Inflammatory macrophage treated with lipopolysaccharide for 1 hour (primary cell): ENCODE measurements at places on chromosomes 12 and 14.

GRCh38 chr12:68641138-68641537 lies 30.4 kb downstream of the RAP1B start:
- no peak for DNase-seq

- DNase-seq, result no peak
Observed at GRCh38 chr14:95465936-95466335, 50.5 kb downstream of the SYNE3 start.

DNA sequence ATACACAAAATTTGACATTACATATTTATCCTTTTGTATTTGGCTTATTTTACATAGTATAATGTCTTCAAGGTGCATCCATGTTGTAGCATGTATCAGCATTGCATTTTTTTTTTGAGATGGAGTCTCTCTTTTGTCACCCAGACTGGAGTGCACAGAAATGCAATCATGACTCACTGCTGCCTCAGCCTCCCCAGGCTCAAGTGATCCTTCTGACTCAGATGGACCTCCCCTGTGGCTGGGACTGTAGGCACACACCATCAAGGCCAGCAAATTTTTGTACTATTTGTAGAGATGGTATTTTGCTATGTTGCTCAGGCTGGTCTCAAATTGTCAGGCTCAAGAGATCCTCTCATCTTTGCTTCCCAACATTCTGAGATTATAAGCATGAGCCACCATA lies 214.4 kb upstream of the ALG10B start:
- no peak for DNase-seq

- no peak for DNase-seq
Observed at GRCh38 chr12:46244997-46245396, 23.8 kb downstream of the SLC38A1 start.

- peak; percentile 72 for DNase-seq
Observed at GRCh38 chr12:9694241-9694640, 24.7 kb downstream of the CLEC2D start.

DNA sequence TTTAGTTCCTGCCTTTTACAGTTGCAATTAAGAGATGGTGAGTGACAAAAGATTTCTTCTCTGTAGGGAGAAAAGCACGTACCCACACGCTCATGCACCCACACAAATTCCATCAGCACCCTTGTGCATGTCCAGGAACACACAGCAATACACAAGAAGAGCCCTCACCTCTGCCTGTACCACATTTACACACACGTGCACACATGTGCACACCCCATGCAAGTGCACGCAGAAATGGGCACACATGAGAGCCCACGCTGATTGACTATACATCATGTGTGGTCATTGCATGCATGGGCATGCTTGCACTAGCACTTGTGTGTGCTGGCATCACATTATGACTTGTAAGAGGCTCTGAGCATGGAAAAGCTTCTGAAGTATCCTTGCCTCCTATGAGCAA lies 70.5 kb downstream of the SERPINA3 start:
- no peak for DNase-seq

DNA sequence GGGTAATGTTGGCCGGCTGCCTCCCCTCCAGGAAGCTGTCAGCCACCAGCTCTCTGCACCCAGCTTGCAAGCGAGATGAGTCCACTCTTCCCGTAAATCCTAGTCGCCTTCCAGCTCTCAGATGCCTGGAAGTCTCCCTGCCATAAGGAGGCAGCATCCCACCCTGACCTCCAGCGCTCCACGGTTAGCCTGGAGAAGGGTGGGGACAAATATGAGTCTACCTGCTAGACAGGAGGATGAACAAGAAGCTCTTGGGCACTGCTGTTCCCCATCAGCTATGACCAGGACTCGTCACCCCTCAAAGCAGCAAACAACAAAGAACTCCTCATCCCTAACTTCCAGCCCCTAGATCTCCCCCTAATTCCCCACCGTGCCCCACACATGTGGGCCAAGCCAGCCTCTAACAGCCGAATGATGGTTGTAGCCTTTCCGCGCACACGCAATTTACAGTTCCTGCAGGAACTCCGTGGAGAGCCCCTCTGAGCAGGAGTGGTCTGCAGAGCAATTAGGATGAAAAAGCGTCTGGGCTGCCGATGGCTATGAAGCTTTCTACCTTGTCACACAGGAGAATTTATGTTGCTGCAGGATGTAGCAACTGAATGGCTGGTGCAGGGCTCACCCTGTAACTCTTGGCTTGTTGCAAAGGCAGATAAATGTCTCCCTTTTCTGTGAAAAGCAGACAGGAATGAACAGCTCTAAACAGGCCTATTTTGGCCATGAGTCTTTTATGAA lies 181.4 kb downstream of the GLT1D1 start:
- DNase-seq, result no peak

GRCh38 chr14:94097091-94097490 lies 13.4 kb upstream of the IFI27 start:
- DNase-seq, result no peak

DNA sequence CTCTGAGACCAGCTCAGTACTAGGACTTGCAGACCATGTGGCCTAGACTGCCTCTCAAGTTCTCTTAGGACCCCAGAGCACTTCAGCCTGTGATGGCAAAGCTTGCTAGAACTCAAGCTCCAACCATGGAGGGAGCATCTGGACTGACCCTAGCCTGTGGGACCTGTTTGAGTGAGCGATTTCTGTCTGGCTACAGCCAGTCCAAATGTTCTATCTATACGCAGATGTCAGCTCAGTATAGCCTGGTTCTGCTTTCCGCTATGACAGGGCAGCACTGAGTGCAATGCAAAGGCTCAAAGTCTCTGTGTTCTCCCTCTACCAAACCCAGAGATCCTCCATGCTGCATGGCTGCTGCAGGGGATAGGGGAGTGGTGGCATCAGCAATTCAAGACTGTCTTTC lies 20.7 kb upstream of the PPM1H start:
- no peak for DNase-seq

DNA sequence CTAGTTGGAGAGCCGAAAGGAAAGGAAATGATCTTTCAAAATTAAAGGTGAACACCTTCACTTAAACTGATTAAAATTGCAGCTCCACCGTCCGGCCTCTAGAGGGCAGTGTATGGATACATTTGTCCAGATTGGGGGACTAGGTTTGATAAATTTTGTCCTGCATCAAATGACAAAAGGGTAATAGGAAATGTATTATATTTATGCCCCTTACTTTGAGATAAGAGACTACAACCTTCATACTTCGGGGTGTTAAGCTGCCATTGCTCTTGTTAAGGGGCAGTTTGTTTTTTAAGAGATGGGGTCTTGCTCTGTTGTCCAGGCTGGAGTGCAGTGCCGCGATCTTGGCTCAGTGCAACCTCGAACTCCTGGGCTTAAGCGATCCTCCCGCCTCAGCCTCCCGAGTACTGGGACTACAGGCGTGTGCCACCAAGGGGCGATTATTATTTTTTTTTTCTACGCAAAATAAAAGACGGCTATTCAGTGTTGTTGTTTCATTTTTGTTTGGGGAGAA lies 818 bp upstream of the SUOX start:
- peak; percentile 44 for DNase-seq

GRCh38 chr12:13193505-13194231 lies 2.9 kb upstream of the EMP1 start:
- DNase-seq, result no peak

- no peak for DNase-seq
Observed at GRCh38 chr14:38762426-38762825, 340.6 kb downstream of the SEC23A start.

GRCh38 chr12:124348659-124349380 lies 53.9 kb downstream of the RFLNA start:
- no peak for DNase-seq

GRCh38 chr12:25357595-25357994 lies 106.9 kb upstream of the KRAS start:
- DNase-seq, result no peak

- peak; percentile 98 for DNase-seq
Observed at GRCh38 chr12:2890388-2891239, at the start of gene TULP3. TULP3 (plus strand) TSS chr12:2890891; CDS start chr12:2890948, 57 bp downstream.

DNA sequence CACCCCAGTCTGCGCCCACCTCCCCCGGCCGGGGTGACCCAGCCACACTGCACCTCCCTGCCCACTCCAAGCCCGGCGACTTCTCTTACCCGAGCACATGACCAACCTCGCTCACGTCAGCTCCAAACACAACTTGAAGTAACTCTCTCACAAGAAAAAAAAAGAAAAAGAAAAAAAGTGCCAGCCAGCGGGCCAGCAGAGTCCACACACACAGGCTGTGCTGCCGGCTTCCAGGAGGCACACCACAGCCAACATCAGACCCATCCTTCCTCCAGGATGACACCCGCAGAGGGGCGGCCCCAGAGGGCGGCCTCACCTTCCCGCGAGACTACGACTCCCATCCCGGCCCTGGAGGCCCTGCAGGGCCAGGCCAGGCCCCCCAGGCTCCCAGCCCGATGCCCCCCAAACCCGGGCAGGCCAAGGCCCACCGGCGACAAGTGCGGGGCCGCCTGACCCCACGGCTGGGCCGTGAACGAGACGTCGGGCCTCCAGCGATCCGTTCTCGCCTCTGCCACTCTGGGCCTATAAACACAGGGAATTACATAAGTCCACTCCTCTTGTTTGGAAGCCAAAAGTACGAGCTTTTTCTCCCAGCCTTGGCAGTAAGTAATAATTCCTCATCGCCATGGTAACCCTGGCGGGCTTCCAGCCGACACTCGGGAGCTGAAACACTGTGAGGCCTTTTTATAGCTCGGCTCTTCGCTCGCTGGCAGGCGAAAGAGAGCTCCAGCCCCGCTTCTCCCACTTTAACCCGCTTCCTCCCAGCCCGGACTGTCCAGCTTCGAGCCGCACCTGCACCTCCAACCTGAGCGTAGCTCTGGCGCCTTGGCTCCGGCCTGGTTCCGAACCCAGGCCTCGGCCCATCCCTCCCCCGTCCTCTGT lies 49.1 kb downstream of the NCOR2 start:
- DNase-seq, result peak; percentile 53

DNA sequence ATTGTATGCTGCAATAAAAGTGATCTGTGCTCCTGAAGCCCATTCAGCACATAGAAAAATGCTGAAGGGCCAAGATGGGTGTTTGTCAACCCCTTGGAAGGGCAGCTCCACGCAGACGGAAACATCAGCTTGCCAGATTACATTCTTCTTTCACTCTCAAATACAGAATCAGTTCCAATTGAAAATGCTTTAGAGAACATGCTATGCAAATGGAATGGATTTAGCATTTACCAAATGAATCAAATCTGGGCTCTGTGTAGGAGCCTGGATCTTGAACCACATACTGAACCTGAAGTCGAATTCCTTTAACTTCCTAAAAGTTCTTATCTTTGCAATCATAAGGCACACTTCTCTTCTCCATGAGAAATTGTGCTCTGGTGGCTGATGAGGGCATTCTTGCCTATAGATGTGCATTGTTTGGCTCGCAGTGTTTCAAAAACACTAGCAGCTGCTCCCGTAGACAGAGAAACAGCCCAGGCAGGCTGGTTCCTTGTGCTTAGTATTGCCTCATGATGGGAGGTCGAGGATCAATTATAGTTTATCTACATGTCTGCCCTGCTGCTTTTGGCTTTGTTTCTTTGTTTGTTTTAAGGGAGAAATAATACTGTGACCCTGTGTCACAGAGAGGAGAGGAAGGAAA lies 489.8 kb upstream of the FLRT2 start:
- no peak for DNase-seq

DNA sequence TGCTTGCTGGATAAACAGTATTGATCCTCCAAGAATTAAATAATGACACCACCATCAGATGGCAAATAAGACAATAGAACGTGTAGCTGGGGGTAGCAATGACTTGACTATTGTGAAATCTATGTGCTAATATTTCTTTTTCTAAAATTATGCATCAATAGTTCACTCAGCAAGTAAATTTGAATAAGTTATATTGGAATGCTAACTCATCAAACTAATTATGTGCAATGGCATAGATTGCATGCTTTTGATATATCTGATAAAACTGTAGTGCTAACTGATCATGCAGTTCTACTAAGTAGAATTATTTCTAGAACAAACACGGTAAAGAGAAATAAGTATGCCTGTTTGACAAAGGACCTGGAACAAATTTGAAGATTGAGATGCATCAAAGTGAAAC lies 474.4 kb downstream of the NOVA1 start:
- DNase-seq, result no peak

DNA sequence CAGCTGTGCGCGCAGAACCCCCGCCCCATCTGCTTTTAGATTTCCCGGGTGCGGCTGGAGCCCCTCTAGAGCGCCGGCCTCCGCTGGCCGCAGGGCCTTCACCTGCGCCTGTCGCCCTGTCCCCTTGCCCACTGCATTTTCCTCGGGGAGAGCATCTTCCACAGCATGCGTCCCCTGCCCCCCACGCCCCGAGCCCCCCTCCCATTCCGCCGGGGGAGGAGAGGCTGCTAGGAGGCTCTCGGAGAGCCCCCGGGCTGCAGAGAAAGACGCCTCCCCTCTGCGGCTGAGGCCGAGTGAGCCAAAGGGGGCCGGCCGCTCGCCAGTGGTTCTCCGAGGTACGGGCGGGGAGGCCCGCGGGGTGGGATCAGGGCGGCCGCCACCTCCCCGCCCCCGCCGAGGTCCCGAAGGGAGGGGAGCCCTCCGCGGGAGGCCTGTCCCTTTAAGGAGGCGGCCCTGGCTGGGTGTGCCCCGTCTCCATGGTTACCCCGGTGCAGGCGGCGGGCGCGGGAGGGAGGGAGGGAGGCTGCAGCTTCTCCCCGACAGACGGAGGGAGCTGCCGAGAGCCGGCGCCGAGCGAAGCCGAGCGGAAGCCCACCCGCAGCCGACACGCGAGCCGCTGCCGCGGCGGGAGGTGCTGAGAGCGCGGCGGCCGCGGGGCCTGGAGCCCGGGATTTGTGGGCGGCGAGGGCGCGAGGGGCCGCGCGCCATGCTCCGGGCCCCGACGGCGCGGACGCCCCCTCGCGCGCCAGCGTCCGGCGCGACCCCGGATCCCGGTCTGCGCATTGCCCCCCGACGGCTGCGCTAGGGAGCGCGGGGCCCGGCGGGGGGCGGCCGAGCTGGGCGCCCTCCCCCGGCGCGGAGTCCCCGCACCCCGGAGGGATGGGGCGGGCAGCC lies at the start of gene KCNH3:
Gene KCNH3 (plus strand): TSS at position 521 of the 894 bp plus-strand sequence. CDS start 387 bp downstream, outside the sequence.
- peak; percentile 45 for DNase-seq

- peak; percentile 67 for DNase-seq
Observed at GRCh38 chr12:108850854-108851573, 6.4 kb downstream of the SSH1 start.

DNA sequence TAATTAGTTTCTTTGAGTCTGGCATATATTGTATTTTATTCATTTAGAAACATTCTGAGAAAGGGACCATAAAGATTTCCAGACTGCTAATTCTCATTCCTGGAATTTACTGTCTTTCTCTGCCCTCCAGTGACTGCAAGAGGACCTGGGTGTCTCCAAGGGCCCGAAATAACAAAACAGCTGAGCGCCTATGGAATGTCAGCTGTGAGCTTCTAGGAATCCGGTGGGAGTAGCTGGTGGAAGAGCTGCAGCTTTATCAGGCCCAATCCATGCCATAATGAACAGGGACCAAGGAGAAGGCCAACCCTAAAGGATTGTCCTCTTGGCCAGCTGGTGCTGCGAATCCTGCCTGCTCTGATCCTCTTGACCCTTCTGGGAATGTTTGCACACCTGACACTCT lies 31.9 kb downstream of the RDH12 start:
- DNase-seq, result no peak

DNA sequence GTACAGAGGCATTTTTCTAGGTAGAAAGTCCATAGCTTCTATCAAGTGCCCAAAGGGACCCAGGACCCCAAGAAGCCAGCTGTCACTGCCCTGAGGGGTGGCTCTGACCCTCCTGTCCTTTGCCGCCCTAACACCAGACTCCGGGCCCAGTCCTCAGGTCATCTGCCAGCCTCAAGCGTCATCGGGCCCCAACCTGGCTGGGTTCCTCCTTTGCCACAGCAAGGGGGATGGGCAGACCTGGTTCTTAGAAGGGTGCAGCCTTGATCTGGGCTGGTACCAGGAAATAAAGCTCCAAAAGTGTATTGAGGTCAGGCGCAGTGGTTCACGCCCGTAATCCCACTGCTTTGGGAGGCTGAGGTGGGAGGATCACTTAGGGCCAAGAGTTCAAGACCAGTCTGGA lies 27.1 kb upstream of the FAM222A start:
- DNase-seq, result no peak
